ENCODE measurements at places on chromosomes 5 and 9.

DNA sequence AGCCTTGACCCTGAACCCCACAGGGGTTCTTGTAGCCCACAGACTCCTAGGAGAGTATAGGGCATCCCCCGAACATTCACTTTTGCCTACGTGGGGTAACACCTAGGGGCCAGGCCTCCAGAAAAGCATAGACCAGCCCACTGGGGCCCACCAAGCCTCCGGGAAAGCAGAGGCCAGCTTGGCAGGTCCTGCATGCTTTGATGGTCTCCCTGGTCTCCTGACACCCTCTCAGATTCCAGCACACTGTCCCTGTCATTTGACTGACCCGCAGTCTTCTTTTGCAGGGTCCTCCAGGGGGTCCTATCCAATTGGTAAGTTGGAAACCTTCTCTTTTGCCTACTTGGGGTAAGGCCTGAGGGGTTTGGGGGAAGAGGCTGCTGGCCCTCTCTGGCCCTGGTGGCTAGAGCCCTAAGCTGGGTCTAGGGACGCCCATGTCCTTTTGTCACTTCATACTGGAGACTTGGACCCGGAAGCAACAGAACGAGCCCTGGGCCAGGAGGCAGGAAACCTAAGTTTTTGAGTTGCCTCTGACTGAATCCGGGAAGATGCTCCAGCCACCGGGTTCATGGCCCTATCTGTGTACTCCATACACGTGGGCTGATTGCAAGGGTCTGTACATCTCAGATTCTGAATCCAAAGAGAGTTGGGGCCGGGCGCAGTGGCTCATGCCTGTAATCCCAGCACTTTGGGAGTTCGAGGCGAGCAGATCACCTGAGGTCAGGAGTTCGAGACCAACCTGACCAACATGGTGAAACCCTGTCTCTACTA, 20.9 kb upstream of the ORM1 start:
- DNase-seq = no peak

- DNase-seq = no peak
These were observed 161.6 kb upstream of the PANK3 start for GRCh38 chr5:168740811-168741213.

DNA sequence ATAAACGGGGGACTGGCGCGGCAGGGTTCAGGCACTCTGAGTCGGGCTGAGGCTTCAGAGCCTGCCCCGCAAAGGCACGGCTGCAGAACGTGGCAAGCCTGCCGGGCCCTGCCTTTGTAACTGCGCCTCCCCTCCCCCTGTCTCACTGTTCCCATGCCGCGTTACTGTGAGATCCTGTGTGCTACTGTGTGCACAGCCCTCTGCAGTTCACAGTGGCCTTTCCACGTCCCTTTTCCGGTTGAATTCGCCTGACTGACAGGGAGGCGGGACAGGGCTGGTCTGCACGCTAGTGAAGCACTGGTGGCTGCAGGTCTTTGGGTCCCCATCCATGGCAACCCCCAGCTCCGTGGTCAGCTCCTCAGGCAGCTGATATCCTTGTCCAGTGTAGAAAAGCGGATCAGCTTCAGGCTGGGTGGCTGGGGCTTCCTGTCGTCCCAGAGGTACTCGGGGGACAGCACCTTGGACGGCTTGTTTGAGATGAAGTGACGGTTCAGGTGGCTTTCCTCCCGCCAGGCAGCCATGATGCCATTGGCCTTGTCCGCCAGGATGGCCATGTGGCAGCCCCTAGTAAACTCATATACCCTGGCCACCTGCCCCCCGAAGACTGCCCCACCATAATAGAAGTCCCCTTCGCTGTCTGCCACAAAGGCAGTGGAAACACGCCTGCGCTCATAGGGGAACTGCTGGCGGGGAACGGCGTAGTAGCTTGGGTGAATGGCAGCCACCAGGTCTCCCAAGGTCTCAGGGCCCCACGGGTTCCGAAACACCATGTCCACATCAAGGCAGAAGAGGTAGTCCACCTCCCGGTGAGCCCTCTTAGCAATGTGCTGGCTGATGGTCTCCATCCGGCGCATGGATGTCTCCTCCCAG, 10.3 kb downstream of the GBGT1 start:
- no peak for DNase-seq

- no peak for DNase-seq
These were observed 267.0 kb upstream of the HAPLN1 start for GRCh38 chr5:83987513-83988292.

DNA sequence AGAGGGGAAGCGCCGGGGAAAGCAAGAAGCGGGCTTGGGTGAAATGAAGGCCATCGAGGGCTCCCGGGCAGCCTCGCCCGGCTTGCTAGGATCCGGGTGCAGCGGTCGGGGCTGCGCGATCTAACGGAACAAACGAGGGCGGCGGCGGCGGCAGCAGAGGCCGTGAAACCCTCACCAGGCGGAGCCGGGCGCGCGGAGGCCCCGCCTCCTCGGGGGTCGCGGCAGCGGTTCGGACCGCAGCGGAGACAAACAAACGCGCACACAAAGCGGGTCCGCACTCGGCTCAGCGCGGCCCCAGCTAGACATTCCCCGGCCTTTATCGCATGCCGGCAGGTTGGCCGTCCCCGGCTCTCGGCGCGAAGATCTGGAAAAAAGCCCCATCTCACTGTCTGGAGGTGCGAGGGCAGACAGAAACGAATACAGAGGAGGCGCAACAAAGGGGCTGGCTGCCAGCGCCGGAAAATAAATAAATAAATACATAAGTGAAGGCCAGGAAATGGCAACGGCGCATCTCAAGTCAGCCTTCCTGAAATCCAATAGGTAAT, 10.5 kb upstream of the TRIM36 start:
- DNase-seq = no peak

DNA sequence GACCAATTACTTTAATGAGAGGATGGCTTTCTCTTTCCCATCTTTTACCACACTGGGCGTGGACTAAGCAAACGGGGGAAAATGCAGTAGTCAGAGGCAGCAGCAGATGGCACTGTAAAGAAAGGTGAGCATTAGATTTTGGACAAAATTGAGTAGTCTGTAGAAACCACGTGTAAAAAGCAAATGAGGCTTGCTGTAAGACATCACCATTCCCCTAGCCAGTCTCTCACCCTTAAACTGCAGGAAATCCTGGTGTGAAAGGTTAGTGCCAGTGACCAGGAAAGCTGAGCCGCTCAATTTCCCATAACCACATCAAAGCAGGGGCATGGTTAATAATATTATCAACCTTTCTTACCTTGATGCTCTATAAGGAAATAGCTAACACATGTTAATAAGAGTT, 31.8 kb downstream of the SPATA31C2 start:
- DNase-seq = no peak

GRCh38 chr5:130189961-130190360, 285.7 kb downstream of the CHSY3 start:
- DNase-seq = no peak

- no peak for DNase-seq
These were observed 38.0 kb downstream of the KCNV2 start for GRCh38 chr9:2755285-2755684.

- no peak for DNase-seq
These were observed 345.7 kb downstream of the DEPDC1B start for GRCh38 chr5:60354311-60354710.

DNA sequence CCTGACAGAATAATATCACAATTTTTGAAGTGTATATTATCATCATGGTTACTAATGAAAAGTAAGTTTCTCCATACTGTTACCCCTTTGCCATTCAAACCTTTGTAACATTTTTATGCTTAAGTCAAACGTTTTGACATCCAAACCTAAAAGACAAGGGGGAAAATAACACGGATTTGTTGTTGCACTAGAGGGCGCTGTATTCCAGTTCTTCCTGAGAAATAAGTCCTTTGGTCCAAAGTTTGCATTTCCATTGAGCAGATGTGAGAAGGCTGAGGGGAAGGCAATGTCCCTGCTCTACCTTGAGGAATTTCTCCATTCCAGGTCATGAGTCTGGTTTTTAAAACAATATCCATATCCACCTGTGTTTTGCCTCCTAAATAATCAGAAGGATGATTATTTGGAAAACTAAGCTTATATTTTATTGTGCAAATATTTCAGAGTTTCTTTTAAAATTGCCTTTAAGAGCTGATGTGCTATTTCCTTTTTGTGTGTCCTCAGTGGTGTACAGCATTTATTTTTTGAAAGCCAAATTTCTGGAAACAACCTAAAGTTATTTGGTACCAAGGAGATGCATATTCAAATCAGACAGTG, 9.7 kb downstream of the LECT2 start:
- DNase-seq = no peak

DNA sequence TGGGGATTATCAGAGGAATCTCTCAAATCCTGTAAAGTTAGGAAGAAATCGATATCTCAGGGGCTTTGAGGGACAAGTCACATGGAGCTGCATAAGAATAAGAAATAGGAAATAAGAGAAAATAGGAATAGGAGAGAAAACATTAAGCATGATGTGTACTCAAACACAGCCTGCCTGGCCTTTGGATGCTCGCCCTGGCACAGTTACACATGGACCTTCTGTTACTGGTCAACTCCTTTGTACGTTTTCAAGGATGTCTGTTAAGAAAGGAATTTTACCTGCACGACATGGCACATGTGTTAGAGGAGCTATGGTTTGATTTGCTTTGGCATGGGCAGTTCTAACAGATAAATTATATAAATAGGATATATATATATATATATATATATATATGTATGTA, 321.2 kb downstream of the CDH12 start:
- DNase-seq = no peak

DNA sequence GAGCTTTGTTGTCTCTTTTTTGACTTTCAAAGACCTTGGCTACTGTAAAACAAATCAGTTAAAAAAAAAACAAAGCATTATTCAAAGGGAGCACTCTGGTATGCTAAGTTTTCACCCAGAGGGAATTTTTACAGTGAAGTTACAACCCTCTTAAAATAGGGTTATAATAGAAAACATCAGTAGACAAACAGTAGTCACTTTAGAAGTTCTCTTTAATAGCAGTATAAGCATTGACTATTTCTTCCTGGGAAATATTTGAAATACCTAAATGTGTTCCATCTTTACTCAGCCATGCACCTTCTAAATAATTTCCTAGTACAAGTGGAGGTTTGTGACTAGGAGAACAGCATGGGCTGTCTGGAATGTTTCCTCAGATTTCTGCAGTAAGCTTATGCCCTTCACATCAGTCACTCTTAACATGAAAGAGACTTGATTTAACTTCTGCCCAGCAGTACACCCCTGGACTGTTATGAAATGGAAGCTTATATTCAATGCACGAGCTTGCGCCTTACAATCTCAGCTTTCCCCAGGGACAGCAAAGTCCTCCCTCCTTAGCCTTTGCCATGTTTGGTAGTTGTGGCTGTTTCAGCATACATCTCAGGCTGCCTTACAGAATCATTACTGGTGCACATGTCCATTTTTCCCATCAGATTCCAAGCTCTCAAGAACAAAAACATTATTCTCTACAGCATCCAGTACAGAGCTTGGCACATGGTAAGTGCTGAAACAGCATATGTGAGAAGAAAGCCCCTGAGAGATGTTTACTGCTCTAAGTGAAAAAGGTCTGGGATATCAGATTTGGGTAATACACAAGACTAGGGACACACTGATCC, 191.5 kb downstream of the ZNF608 start:
- DNase-seq = no peak

- no peak for DNase-seq
These were observed 130.3 kb upstream of the TARS1 start for GRCh38 chr5:33310451-33310850.

DNA sequence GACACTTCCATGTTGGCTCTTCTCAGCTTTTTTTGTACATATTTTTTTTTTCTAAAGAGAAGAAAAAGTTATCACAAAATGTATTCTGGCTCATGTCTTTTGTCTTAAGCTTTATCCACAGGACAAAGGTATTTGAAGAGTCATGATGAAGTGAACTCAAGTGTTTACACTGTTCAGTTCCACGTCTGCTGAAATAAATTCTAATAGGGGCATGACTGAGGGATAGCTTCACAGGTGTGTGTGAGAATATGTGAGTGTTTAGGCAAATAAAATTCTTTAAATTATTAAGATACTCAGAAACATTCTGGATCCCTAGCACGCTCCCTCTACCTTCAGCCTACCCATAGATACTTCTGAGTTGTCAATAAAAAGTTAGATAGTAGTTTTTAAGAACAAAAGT, 59.8 kb downstream of the BAAT start:
- no peak for DNase-seq

DNA sequence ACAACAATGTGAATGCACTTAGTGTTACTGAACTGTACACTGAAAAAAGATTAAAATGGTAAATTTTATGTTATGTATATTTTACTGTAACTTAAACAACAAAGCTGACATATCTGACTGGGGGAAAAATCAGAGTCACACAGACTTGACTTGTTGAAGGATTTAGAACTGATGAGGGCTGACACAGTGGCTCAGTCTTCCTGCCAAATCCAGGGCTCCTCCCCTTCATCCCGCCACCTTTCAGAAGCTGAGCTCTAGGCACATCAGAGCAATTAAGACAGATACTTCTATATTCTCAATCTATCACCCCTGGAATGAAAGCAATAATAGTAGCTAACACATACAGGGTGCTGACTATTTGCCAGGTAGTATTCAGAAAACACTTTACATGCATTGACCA, 27.7 kb upstream of the TAS2R1 start:
- no peak for DNase-seq

- no peak for DNase-seq
These were observed 28.2 kb downstream of the C9orf152 start for GRCh38 chr9:110179734-110180133.

GRCh38 chr5:115214541-115214940, 44.8 kb upstream of the TRIM36 start:
- DNase-seq = no peak

DNA sequence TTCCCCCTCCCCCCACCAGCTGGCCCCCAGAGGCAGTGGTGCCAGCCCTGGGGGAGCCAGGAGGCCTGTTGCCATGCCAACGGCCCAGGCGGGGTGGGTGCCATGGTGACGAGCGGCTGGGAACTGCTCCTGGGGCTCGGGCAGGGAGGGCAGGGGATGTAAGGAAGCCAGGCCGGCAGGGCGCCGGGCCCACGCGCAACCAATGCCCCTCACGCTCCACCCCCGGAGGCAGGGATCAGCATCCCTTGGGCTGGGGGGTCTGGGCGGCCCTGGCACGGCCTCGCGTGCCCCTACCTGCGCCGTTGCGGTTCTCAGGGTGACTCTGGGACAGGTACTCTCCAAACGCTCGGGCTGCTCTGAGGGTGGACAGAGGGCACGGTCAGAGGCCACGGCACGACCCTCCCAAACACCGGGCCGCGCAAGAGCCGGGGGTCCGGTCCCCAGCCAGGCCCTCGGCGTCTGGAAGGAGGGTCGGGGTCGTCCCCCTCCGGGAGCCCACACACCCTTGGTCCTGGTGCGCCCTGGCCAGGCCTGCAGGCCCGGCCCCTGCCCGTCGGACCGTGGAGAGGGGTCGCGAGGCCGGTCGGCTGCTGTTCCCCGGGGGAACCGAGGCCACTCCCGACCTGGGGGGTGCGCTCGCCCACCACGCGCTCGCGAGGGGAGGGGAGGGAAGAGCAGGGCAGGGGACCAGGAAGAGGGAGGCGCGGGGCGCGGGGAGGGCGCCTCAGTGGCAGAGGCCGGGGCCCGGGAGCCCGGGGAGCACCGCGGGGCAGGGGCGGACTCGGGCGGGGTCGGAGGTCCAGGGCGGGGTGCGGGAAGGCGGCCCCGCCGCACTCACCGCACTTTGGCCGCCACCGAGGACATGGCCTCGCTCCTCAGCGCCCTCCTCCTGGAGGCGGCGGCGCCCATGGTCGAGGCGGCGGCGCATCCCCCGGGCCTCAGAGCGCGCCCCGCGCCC, 661 bp downstream of the NSMF start:
- no peak for DNase-seq

All from stimulated activated CD8-positive, alpha-beta memory T cell treated with anti-CD3 and anti-CD28 coated beads, Interleukin-7, amount 100 ng/mL, for 24 hours (primary cell).